ENCODE measurements at places on chromosomes 5 and 9.

DNA sequence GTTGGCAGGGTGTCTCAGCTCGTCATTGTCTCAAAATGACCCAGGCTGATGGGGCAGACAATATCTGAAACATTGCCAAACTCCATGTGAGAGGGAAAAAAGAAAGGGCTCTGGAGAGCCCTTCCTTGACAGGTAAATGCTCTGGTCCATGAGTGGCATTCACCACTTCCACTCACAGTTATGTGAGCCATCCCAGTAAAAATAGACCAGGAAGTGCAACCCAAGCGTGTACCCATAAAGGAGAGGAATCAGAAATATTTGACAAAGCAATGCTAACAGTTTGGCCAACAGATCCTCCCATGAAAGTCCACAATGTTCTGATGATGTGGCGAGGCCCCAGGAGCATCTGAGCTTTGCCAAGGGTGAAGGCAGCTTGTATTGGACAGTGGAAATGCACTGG is 49.4 kb downstream of the ASTN2 start:
- no peak for DNase-seq

DNA sequence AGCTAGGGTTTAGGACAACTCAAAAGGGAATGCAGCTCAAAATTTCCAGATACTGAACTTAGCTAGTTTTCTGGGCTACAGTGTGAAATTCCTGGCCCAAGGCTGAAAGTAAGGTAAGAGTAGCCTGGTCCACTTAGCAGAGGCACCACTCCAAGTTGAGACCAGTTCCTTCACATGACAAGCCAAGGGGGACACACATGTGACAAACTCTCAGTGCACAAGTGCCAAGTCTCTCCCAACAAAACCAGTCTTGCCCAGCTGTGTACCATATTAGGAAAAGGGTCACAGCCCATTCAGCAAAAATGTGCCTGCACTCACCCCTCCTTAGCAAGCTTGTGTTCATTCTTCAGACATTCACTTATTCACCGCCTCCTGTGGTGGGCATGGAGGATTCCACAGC is 27.8 kb downstream of the KLHL3 start:
- no peak for DNase-seq

GRCh38 chr5:160906090-160906489 is 54.1 kb upstream of the ATP10B start:
- DNase-seq = no peak

GRCh38 chr5:167778228-167778627 is 513.2 kb upstream of the WWC1 start:
- DNase-seq = no peak

DNA sequence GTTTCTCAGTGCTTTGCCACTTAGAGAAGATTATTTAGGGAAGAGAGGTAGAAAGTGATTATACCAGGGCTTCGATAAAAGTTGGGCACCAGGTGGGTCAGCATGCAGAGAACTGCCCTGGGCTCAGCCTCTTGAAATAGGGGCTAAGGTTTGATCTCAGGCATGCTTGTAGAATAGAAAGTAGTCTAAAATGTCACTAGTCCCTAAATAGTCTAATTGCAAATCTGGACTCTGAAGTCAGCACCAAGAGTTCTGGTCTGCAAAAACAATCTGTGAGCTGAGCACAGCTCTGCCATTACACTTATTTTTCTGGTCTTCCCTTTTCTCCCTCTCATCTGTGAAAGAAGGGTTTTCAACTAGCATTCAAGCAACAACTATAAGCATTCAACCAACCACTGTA is 248.0 kb downstream of the SMARCA2 start:
- no peak for DNase-seq

- DNase-seq = no peak
Measured at GRCh38 chr9:133632806-133633680, 3.1 kb upstream of the DBH start.

- DNase-seq = no peak
Measured at GRCh38 chr9:4820168-4820567, 27.4 kb downstream of the RCL1 start.

DNA sequence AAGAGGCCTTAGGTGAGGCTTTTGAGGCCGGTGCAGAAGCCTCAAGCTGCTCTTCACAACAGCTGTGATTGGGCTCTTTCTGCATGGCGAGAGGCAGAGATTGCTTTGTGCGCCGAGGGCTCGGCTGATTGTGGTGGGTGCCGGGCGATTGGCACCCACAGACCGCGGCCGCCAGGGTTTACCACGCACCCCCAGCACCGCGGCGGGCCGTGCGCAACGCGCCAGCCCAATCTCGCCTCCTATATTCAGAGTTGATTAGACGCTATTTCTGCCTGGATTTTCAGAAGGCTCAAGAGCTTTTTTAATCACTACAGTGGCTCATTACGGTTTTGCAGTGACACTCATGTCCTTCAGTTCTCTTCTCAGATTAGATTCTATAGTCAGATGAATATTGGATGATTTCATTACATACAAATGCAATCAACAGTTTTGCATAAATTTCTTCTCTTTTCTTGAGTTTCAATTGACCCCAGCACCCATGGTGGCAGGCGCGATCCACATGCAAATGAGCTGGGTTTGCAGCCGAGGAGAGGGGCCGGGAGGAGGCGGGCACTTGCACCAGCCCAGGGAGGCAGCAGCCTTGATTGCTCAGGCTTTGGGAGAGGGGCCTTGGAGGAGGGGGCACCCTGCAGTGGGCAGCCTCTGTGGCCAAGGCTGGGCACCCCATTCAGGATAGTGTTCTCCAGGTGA is 33.8 kb upstream of the PTGS1 start:
- no peak for DNase-seq

DNA sequence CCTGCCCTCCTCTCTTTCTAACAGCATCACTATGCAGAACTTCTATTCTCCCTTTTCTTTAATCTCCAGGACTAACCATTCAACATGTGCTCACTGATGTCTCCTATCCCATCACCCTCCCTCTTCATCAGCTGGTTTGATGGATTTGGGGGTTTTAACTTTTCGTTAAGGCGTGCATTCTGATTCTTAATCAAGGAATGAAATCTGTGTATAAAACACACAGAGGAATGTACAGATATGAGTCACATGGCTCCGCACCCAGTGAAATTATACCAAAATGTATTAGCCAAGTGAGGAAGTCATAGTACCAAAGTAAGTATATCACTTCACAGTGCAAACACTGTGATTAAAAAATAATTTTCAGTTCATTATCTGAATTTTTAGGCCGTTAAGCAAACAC is 35.2 kb downstream of the MARCHF11 start:
- DNase-seq = no peak

DNA sequence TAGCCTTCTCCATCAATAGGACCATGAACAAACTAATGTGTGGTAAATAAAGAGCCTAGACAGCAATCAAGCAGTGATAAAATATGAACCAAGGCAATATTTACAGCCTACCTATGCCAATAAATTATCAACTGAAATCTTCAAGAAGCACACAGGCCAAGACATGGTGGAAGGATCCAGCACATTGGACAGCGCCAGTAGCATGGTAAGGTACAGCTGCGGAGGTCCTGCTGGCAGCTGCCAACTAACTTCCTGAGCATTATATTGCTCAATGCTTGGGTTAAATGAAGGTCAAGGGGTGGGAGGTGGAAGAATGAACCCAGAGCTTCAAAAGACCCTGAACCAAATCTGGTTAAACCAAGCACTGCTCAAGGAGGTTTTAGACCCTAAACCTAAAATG is 16.5 kb upstream of the SPDL1 start:
- DNase-seq = no peak

- no peak for DNase-seq
Measured at GRCh38 chr9:116644091-116644688, 42.9 kb upstream of the TRIM32 start.

DNA sequence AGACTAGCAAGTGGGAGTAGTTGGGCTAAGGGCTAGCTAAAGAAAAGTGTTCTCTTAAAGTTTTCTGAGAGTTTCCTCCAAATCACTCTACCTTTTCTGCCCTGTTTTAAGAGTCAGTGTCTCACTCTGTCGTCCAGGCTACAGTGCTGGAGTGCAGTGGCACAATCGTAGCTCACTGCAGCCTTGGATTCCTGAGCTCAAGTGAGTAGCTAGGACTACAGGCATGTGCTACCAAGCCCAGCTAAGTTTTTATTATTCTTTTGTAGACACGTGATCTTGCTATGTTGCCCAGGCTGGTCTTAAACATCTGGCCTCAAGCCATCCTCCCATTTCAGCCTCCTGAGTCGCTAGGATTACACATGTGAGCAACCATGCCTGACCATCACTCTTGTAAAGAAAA is 378.9 kb downstream of the CAAP1 start:
- DNase-seq = no peak

DNA sequence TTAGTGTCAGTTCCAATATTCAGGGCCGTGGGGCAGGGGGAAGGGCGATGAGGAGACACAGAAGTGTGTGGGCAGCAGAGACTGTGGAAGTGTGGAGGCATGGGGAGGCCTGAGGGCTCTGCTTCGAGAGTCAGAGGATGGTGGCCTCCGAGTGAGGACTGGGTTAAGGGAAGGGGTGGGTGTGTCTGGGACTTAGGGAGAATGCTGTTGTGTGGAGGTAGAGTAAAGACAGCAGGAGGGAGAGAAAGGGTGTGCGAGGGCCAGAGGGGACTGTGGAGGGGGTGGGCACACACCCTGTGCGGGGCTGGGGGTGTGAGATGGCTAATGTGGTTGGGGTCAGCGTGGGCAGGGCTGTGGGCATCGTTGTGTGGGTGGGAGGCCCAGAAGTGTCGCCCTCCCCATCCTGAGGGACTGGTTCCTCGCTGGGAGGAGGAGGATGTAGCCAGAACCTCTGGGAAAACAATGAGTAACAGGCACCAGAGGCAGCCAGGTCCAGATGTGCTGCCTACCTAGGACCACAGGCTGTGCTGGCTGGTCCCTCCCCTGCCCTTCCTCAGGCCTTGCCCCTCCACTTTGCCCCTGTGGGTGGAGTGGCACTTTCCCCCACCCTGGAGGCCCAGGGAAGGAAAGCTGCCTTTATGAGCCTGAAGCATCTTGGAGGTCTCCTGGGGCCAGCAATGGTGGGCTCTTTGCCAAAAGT is 4.2 kb downstream of the USP20 start:
- DNase-seq = no peak

GRCh38 chr5:95053253-95053652 is 231.6 kb downstream of the MCTP1 start:
- no peak for DNase-seq

DNA sequence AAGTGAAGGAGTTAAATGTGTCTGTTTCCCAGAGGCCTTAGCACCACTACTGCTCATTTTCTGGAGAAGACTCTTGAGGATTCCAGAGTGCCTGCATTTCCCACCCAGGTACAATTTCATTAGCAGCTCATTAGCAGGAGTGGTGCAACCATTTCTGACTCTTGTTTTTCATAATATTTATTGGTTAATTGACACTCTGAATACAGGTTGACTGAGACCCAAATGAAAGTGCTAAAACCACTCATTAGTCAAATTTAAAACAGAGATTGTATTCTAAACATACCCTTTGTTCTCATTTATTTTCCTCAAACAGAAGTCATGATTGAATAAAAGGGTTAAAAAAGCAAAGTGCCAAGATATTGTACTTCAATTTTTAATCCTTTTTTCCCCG is 134.5 kb downstream of the SIL1 start:
- DNase-seq = no peak

- DNase-seq = no peak
Measured at GRCh38 chr5:168750926-168751325, 171.8 kb upstream of the PANK3 start.

GRCh38 chr9:93161786-93162562 is 22.0 kb upstream of the WNK2 start:
- DNase-seq = no peak

- no peak for DNase-seq
Measured at GRCh38 chr5:154836225-154836624, 14.2 kb downstream of the FAXDC2 start.

GRCh38 chr5:132425975-132426524 is 56.5 kb downstream of the SLC22A5 start:
- DNase-seq = no peak

DNA sequence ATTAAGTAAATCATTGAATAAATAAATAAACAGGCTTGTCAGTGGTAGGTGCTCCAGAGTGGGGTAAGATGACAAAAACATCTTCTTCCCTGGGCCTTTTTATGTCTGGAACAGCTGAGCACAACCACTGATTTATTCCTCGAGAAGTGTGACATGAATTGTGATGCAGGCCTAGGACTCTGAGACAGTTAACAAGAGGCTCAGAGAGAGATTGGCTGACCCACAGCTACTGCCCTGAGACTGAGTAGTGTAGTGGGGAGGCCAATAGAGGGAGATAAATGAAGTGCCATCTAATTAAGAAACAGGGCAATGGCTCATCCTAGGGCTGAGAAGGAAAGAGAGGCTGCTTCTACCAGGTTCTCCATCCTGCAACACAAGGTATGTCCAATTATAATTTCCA is 369.3 kb upstream of the TRPC7 start:
- DNase-seq = no peak

GRCh38 chr9:125204477-125204876 is 4.1 kb downstream of the RABEPK start:
- no peak for DNase-seq

GRCh38 chr5:133232911-133233310 is 181.1 kb downstream of the HSPA4 start:
- DNase-seq = no peak

GRCh38 chr5:105168806-105169205 is 1606.2 kb upstream of the NUDT12 start:
- DNase-seq = no peak

DNA sequence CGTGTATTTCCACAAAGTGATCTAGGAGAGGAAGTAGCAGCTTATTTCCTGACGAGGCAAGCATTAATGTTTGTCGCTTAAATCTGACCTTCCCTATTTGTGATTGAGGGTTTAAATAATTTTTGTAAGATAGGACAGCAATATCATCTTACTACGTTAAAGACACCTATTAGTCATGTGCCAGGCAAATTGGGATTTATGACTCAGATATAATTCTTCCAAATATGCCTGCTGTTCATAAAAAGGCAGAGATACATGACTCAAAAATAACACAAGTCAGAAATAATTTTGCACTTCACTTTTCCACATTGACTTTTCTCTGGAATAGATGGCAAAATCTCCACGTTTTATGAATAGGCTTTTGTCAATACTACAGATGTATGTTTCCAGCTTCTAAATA is 43.0 kb upstream of the CDH12 start:
- DNase-seq = no peak

DNA sequence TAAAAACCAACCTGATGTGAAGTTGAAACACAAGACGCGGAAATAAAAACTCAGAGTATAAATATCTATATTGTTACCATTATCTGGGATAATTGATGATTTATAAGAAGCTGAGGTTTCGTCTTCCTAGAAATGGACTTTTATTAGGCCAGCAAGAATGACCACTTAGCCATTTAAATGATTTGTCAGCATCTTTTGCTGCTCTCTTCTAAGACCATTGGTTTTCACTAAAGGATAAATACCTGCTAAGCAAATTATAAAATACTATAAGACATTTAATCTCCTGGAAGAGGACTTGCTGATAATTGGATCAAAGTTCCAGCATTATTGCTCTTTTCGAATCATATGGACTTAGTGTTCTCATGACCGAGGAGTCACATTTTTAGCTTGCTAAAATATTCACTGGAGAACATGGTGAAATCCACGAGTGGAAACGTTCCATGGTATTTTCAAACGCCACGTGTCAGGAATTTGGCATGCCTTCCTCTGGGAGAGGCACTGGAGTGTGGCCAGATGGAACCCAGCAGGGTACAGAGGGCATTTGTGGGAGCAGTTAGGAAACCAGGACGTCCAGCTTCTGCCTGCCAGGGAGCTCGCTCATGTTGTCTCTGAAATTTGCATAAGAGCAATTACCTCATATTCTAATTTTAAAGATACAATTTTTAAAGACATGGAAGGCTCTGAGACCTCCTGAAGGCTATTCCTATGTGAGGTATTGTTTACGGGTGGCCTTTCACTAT is 43.1 kb downstream of the TNFAIP8 start:
- no peak for DNase-seq
